ENCODE measurements at places on chromosomes 7 and 10. TPM values are rescaled to one million over a fixed set of nuclear protein-coding genes. Genes with fewer than 3 reads are reported as not detected.

DNA sequence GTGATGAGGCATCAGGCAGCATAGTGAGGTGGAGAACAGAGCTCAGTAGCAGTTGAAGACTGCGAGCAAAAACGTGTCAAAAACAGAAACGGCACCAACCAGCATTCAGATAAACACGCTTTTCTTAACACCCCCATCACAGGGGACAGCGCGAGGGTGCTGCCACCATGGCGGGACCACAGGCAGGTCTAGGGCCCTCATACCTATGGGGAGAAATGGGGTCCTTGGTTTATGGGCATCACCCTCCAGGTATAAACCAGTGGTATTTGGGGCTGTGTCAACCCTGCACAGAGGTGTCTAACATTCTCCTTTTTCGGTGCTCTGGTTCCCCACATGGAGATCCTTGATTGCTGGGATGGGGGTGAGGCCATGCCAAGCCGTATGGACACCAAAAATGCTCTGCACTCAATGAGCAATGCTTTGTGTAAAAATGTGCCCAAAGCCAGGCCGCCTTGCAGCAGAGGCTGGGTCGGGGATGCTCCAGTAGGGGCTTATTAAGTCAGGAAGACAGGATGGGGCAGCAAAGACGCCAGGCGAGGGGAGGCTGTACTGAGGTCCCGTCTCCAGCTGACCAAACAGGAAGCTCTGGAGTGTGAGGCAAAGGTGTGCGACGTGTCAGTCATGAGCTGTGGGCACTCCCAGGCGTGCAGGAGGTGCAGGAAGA lies 191.5 kb downstream of the WDR37 start:
- H3K4me1 ChIP-seq: peaks cover 12% of the 10 kb centered on the region
- H3K27ac ChIP-seq: no peak overlapping the region
- DNase-seq: no peak
- peaks cover 2% of the 10 kb centered on the region for H3K36me3 ChIP-seq
- H3K27me3 ChIP-seq: peaks cover 64% of the 10 kb centered on the region
- no peak overlapping the region for H3K4me3 ChIP-seq

GRCh38 chr10:32244011-32244410 lies 102.9 kb downstream of the EPC1 start:
- H3K36me3 ChIP-seq: no peaks in the 10 kb centered on the region
- peaks cover 33% of the 10 kb centered on the region for H3K4me1 ChIP-seq
- H3K4me3 ChIP-seq: peak overlapping the region; percentile 10
- DNase-seq: no peak
- peaks cover 12% of the 10 kb centered on the region for H3K27me3 ChIP-seq
- peak overlapping the region; percentile 88 for H3K27ac ChIP-seq

- H3K27ac ChIP-seq: no peak overlapping the region
- H3K36me3 ChIP-seq: no peaks in the 10 kb centered on the region
- peak; percentile 62 for DNase-seq
- no peak overlapping the region for H3K4me3 ChIP-seq
Observed at GRCh38 chr7:44587843-44588711, 6.0 kb upstream of the TMED4 start.

DNA sequence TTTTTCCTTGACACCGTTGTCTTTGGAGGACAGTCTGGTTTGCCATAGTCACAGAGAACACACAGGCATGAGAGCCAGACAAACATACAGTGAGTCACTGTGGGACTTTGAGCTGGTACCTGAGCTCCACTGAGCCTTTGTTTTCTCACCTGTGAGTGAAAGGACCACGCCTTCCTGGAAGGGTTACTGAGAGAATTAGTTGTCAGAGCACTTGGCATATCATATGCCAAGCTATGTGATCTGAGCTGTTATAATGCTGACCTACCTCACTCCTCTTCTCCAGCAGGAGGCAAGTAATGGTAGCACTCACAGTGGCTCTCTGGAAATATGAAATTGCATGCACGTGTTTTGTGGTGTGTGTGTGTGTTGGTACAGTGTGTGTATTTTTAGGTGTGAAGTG lies 59.7 kb downstream of the CXCL12 start:
- no peak for DNase-seq
- no peak overlapping the region for H3K27ac ChIP-seq
- no peaks in the 10 kb centered on the region for H3K36me3 ChIP-seq
- no peaks in the 10 kb centered on the region for H3K4me1 ChIP-seq

DNA sequence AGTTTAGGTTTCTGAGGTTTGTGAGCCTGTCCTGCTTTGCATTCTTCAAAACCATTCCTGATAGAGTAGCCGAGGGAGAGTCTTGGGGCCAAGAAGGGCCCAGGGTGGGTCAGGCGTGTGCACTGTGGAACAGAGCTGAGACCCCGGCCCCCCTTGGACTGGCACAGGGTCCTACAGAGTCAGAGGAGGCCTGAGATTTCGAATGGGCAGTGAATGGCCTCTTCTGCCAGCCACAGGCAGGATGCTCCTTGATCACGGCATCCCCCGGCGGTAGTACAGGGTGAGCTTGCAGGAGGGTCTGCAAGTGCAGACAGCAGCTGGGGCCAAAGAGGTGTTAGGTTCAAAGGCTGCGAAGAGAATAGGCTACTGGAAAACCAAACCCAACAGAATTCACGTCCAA lies 4.6 kb downstream of the TRIM56 start:
- H3K36me3 ChIP-seq: peaks cover 6% of the 10 kb centered on the region
- H3K4me1 ChIP-seq: peaks cover 28% of the 10 kb centered on the region

DNA sequence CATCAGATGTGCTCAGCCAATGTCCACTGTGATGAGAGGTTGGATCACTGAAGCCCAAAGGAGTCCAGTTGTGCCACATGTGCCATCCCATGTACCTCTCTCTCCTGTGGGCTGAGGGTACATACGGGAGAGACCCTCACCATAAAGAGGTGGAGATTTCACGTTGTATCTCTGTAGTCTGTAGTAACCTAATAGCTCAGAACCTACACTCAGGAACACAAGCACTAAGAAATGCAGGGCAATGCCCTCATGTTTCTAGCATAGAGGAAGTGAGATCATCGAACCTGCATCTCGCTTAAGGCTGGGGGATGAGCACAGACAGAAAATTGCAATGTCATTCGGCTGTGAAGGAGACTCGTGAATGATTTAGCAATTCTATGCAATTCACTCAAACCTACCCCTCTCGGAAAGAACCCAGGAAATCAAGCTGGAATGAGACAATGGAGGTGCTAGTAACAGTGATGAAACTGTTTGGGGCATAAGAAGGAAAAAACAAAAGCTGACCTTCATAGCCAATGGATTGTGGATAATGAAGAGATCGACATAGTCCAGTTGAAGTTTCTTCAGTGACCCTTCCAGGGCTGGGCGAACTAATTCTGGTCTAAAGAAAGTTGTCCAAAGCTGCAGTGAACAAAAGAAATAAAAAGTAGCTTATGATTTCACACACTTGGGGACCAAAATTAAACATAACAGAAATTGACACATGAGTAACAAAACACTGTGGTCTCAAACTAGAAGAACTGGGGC lies 80.3 kb upstream of the UCN3 start:
- H3K27ac ChIP-seq: peak overlapping the region; percentile 45
- H3K36me3 ChIP-seq: peaks cover 6% of the 10 kb centered on the region
- H3K27me3 ChIP-seq: no peaks in the 10 kb centered on the region

GRCh38 chr10:90920986-90921666 lies at the start of gene ANKRD1:
Gene ANKRD1, minus strand, starts transcription at chr10:90921087. Its CDS starts 60 bp downstream, at chr10:90921027.
- no peaks in the 10 kb centered on the region for H3K4me1 ChIP-seq
- no peak within 1 kb of the TSS for H3K27ac ChIP-seq
- no peak within 1 kb of the TSS for H3K4me3 ChIP-seq
- H3K27me3 ChIP-seq: peaks cover 21% of the 10 kb centered on the region
- no peaks in the 10 kb centered on the region for H3K36me3 ChIP-seq

DNA sequence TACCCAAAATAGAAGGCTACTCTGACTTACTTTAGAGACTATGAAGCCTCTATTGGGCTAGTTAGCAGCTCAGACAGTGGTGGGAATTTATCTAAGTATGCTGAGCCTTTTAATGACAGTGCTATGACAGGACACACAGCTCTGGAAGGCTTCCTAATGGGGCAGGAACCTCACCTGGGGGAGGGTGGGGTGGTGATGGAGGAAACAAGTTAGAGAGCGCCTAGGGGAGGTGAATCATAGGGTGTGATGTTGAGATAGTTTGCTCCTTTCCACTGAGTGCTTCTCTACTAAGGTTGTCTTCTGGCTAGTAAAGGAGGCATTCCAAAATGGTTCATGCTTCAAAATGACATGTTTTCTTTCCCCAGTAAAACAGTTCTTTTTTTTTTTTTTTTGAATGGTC lies 42.1 kb downstream of the PPP1R9A start:
- no peaks in the 10 kb centered on the region for H3K4me1 ChIP-seq
- H3K36me3 ChIP-seq: no peaks in the 10 kb centered on the region

CUZD1 gene
- 1.5 TPM for total RNA-seq

PIK3CG gene
- 18.7 TPM for total RNA-seq

KNDC1 gene
- 1.2 TPM for total RNA-seq

Data from activated T-cell treated with anti-CD3 and anti-CD28 coated beads, Interleukin-2, amount 50 U/mL, for 72 hours (primary cell).